ENCODE measurements at places on chromosomes 16 and 17.
A peak's percentile ranks its signal among the peaks of the same experiment; 100 is the strongest.

DNA sequence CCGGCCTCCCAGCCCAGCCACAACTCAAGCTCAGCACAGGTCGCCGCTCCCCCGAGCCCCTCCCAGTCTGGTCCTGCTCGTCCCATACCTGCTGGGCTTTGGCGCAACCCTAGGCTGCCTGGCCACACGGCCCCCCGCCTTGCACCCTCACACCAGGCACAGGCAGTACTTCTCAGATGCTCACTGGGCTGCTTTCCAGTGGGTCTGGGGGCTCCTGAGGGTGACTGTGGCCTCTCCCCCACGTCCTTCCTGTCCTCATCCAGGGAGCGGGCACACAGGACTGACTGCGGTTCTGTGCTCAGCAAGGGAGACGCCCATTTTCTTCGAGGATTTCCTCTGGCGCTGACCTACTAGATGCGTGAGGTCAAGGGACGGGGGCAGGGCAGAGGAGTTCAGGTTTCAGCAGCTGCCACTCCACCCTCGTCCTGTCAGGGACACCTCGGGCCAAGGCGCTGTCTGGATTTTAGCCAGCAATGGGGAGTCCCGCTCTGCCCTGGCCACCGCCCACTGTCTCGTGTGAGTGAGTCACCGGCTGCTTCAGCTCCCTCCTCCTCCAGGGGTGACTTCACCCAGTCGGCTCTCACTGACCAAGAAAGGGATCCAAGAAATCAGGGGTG, 115.8 kb downstream of the NPIPB11 start:
- peak; percentile 85 for DNase-seq

GRCh38 chr17:66971730-66972441, 7.4 kb downstream of the CACNG4 start:
- DNase-seq, result no peak

- DNase-seq, result peak; percentile 20
These were observed 67.6 kb upstream of the SREBF1 start for GRCh38 chr17:17904166-17905035.

DNA sequence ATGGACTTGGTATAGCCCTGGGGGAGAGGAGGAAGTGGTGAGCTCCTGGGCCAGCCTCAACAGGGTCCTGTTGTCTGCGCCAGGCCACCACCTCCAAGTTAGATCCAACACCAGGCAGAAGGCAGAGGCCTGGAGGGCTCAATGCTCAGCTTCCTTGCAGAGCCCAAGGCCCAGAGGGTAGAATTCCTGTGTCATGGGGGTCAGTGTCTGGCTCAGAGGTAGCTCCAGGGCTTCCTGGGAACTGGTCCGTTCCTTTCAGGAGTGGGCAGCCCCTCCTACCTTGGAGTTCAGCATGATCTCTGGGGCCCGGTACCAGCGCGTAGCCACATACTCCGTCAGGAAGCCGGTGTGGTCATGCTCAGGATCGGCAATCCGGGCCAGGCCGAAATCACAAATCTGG, 4.4 kb upstream of the GDPD3 start:
- DNase-seq, result no peak

GRCh38 chr17:43532581-43532980, 13.6 kb downstream of the ETV4 start:
- no peak for DNase-seq

DNA sequence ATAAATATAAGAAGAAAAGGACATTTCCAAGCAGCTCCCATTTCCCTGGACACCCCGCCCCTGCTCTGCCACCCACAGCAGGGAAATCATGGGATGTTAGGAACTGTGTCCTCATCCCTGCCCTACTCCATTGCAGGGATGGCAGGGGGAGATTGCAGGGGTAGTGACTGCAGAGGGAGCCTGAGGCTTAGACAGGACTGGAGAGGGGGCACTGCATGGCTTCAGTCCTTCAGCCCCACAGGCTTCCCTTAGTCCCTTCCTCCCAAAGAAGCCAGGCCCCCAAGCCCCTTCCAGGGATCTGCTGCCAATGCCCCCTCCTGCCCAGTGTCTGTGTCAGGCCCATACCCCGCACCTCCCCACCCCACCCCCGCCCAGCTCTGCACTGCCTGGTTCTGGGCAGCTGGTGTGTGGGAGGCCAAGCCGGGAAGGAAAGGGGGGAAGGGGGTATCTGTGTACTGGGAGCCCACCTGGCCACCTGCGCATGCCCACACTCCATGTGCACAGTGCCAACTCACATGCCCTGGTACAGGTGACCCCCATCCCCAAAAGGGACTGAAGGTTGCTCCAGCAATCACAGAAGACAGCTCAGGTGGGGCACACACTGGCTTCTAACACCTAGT, 3.3 kb downstream of the RUNDC3A start:
- DNase-seq, result peak; percentile 60

DNA sequence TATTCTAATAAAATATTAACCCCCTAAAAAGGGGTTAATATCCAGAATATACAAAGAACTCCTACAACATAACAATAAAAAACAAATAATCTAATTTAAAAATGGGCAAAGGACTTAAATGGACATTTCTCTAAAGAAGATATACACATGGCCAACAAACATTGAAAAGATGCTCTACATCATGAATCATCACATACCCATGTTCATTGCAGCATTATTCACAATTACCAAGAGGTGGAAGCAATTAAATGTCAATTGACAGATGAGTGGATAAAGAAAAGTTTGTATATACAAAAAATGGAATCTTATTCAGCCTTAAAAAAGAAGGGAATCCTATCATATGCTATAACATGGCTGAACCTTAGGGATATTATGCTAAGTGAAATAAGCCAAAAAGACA, 36.8 kb downstream of the CPD start:
- DNase-seq, result no peak

DNA sequence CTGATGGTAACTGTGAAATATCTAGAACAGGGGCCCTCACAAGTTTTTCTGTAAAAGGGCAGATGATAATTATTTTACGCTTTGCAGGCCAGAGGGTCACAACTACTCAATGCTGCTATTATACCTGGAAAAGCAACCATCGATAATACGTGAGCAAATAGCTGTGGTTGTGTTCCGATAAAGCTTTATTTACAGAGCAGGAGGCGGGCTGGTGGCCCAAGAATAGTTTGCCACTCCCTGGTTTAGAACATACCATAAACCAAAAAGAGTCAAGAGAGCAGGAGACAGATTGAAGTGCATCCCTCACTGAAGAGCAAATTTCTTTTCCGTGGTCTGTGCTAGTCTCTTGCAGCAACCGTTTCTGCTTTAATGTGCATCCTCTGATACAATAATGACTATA, 77.9 kb upstream of the DYNLRB2 start:
- DNase-seq, result no peak

All from H7 (cell line).